ENCODE measurements at places on chromosomes 5 and 9. TPM values are rescaled to one million over a fixed set of nuclear protein-coding genes. Genes with fewer than 3 reads are reported as not detected.
A peak's percentile ranks its signal among the peaks of the same experiment; 100 is the strongest.

The ARHGEF28 gene
- 92.0 TPM for total RNA-seq

The ZNF474 gene
- 0.29 TPM for total RNA-seq

The PCDHGA7 gene
- 0.73 TPM for total RNA-seq

The C9orf153 gene
- not detected for total RNA-seq

The C5 gene
- 12.3 TPM for total RNA-seq

The CARD9 gene
- total RNA-seq: 1.6 TPM

The SLC26A2 gene
- 34.6 TPM for total RNA-seq

The SPINK4 gene
- total RNA-seq: not detected

The PCDHB16 gene
- total RNA-seq: 0.66 TPM

The IL31RA gene
- 2.4 TPM for total RNA-seq

The PRRX2 gene
- total RNA-seq: not detected

GRCh38 chr5:143772621-143773020 lies 39.3 kb upstream of the HMHB1 start:
- DNase-seq: no peak

- DNase-seq: no peak
Observed at GRCh38 chr9:34563262-34563661, 26.3 kb downstream of the CNTFR start.

GRCh38 chr5:31769530-31769929 lies 130.6 kb downstream of the PDZD2 start:
- DNase-seq: no peak

- no peak for DNase-seq
Observed at GRCh38 chr5:179275941-179276837, 69.1 kb downstream of the ADAMTS2 start.

GRCh38 chr9:124698265-124698664 lies 72.8 kb downstream of the NR6A1 start:
- no peak for DNase-seq

DNA sequence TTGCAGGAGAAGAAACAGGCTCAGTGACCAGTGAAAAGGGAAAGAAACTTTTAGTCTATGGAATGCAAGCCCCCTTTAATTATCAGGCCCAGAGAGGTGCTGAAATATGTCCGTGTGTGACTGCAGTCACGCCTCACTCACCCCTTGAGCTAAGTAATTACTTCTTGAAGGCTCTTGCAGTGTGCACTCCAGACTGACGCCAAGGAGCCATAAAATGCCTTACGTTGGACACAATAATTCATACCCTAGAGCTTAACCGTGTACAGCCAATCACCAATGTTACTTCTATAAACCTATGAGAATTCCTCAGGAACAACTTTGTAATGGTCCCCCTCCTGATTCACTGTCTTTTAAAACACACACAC lies 242.2 kb downstream of the SYK start:
- DNase-seq: no peak

- peak; percentile 37 for DNase-seq
Observed at GRCh38 chr9:2181792-2182191, 166.6 kb downstream of the SMARCA2 start.

GRCh38 chr9:72351538-72352453 lies 13.2 kb downstream of the ZFAND5 start:
- DNase-seq: no peak

DNA sequence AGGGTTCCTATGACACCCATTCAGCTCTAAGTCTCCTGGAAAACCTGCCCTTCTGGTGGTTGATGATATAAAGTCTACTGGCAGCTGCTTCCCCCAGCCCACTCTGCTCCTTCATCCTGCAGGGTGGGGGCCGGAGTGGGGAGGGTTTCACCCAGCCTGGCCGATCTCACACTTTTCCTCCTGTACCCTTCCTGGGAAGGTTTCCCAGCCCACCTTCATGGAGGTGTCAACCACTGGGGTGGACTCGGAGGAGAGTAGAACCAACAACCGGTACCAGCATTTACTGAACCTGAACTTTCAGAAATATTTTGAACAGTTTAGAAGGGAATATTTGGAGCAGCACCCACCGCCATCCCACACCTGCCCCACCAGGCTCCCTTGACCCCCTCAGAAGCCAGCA lies 30.4 kb downstream of the ROR2 start:
- DNase-seq: no peak

- DNase-seq: no peak
Observed at GRCh38 chr5:32443145-32443540, 1.4 kb downstream of the ZFR start.

- no peak for DNase-seq
Observed at GRCh38 chr9:128870128-128870940, 11.4 kb downstream of the KYAT1 start.

- no peak for DNase-seq
Observed at GRCh38 chr5:75331-76320, 16.3 kb upstream of the PLEKHG4B start.

- no peak for DNase-seq
Observed at GRCh38 chr5:36173426-36173825, 21.5 kb downstream of the SKP2 start.

GRCh38 chr5:101327816-101328215 lies 424.7 kb upstream of the ST8SIA4 start:
- no peak for DNase-seq

DNA sequence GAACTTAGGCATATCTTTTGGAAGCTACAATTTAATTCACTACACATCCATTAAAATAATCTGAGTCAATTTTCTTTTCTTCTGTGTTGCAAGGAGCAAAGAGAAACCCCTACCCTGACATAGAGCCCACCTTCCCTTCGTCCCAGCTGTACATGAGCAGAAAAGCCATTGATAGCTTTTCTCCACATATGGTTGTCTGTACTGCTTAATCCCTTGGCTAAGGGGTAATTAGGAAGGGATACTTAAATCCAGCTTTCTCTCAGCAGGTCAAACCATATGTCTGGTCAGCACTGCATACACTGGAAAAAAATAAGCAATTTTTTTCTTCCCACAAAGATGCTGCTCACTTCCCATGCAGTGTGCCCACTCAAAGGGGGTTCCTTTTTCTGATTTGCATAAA lies 94.7 kb upstream of the RAD23B start:
- DNase-seq: no peak

- DNase-seq: no peak
Observed at GRCh38 chr9:112631313-112632070, 86.4 kb downstream of the INIP start.

DNA sequence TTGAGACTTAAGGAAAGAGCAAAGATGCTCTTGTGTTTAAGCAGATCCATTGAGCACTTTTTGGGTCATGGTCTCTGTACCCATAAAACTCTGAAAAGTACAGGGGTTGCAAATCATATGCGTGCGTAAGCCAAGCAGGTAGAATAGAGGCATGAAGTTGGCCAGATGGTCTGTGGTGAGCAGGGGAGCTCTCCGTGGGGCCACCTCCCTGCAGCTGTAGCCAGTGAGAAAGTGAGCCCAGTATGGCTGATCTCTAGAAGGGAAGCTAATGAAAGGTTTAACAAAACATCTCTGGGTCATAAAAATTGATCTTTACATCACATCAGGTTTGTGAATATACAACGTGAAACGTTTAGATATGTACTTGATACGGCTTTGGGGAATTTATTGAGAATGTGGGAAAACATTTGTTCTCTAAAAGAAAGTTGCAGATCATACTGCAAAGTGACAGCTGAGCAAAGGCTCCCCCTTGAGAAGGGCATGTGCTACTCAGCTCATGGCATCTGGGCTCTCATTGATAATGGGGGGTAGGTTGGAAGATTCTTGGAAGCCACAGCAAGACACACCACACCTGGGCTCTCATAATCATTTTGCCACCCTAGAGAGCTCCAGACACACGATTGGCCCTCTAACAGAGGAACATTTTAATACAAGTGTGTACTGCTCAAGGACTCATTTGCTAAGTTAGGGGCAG lies 30.6 kb downstream of the SH3GL2 start:
- no peak for DNase-seq

GRCh38 chr9:83441390-83441789 lies 96.8 kb downstream of the FRMD3 start:
- no peak for DNase-seq

DNA sequence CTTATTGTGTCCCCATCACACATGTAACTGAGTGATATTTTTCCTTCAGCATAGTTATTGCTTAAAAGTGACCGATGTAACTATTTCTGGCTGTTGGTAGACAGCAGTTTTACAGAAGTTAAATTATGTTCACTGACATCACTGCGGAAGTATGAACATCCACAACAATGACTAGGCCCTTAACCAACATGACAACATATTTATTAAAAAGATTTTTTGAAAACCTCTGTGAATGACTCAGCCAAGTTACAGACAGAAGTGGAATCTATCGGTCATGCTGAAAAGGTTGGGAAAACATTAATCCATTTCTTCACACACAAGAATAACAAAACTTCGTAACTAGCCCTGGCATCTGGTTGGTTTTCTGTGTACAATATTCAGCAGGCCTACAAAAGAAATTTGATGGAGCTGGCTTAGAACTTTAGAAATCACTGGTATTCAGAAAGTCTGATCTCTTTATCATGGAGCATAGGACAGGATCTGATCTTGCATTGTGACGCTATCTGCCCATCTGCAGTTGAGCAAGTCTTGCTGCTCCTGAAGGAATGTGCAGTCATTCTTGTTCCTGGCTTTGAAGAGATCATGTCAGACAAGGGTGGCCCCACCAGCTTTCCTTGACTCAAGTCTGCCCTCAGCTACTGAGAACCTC lies 6.5 kb downstream of the GLIS3 start:
- DNase-seq: peak; percentile 28

- DNase-seq: no peak
Observed at GRCh38 chr9:87531370-87532295, 34.0 kb downstream of the DAPK1 start.

DNA sequence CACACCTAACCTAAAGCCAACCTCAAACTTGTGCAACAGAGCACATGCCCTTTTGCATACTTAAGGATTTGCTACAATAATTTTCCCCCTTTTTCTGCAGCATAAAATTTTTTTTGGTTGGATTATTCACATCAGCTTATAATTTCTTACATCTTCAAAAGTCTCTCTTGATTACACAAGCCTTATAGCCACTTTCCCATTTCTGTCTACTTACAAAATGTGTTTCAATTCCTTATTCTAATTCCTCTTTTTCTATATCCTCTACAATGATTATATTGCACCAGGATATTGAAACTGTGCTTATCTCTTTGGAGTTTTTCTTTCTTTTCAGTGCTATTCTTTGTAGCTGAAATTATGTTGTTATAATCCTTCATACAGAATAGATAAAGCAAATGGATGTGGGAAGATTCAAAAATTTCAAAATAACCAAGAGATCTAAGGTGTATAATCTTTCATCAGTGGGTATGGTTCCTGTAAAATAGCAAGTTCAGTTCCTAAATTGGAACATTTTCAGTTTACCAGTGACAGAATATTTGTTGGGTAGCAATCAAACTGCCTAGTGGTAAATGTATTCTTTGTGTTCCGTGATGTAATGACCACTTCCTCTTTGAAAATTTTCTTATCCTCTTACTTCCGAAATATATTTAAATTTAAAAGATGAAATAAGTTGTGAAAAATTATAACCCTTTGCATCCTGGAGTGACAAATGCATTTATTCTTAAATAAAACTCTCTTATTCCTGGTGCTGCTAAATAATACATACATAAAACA lies 386.8 kb upstream of the CHD1 start:
- no peak for DNase-seq

DNA sequence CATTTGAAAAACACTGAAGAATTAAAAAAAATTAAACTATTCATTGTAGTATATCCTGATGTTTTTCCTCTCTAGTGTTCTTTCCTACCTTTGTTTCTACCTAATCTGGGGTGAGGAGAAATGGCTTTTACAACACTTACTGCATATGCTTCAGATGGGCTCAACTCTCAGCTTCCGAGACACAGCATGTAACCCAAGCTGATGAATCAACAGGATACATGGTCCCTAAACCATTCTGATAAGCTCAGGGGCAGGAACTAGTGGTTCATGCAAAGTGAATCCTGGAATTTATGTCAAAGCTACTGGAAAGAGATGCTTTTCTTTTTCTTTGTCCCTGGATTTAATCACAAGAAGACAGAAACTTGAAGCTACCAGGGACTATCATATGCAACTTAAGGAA lies 672.5 kb upstream of the RORB start:
- no peak for DNase-seq

DNA sequence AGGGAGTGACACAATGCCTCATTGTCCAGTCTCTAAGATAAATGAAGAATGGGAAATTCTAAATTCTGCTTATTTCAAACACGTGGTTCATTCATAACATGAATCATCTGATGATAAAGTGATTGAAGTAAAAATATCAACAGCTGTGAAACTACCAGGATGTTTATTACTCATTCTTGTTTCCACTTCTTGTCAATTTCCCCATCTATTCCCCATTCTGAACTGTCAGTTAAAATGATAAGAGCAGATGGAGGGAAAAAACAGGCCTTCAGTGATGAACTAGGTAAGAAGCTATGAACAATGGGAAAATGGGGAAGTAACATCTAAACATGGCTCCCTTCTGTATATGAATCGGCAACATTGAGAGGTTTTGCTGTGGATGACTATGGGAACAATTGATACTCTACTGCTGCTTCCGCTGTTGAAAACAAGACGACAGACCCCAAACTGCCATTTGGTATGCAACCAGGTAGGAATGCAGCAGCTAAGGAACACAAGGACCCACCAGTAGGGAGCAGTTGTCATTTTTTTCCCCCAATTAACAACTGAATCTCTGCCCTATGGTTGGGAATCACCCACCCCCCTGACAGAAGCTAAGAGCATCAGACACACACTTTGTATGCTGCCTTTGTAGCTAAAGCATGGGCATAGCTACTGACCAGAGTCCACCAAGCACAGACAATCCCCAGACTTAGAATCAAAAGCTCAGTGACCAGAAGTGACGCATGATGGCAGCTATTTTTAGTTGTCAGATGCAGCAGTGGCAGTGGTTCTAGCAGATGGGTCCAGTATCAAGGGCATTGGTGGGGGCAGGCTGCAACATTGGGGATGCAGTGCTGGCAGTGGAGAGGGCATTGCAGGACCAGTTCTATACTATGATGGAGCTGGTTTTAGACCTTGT lies 52.9 kb upstream of the ZNF366 start:
- DNase-seq: no peak

DNA sequence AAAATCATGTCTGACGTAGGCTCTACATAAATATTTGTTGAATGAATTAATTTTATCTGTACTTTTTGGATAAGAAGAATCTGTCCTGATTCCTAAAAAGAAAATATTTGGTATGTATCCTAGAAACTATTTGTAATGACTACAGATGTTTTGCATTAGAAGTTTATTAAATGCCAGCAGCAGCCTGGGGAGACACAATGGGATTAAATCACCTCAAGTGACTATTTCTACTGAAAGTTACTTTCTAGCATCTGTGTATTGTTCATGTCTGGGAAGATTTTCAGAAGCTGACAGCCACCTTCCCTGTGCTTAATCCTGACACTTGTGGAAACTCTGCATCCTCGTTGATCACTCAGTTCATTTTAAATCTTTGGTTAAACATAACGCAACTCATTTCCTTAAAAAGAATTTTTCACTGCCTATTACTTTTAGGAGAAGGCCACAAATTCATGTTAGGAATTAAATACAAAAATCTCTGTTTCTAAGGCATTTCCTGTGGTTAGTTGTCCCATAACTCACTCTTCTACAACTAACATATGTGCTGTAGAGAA lies 209.3 kb upstream of the PPP1R2B start:
- no peak for DNase-seq

DNA sequence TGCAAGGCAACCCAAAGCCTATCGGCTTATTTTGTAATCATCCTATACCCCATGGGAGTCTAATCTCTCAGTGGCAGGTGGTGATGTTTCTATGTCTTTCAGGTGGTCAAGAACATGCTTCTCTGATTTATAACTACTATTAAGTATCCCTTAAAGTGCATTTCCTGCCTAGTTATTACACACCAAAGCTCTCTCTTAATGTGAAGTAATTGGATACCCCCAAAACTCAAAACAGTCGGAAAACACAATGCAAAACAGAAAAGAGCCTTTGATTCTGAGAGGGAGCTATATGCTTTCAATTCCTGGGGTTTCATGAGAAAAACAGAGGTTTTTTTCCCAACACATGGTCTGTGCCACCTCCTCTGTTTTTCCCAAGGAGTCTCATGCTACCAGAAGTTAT lies 416.4 kb downstream of the CSNK1G3 start:
- no peak for DNase-seq

Measured in Calu3 (cell line).